ENCODE measurements at places on chromosomes 6 and 20. TPM values are rescaled to one million over a fixed set of nuclear protein-coding genes. Genes with fewer than 3 reads are reported as not detected.

DNA sequence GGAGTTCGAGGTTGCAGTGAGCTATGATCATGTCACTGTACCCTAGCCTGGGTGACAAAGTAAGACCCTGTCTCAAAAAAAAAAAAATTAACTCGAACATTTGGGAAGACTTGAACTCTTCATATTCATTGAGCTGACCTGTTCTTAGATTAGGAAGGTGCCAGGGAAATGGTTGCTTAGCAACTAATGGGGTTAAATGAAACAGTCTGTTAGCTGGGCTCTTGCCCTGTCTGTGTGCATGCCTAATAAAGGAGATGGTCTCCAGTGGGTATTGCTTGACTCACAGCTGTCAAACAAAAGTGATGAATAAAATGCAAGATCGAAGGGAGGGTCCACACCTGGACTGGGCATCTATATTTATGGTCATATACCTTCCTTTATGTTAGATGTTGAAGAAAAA is 101.8 kb downstream of the KLHL32 start:
- DNase-seq: no peak

DNA sequence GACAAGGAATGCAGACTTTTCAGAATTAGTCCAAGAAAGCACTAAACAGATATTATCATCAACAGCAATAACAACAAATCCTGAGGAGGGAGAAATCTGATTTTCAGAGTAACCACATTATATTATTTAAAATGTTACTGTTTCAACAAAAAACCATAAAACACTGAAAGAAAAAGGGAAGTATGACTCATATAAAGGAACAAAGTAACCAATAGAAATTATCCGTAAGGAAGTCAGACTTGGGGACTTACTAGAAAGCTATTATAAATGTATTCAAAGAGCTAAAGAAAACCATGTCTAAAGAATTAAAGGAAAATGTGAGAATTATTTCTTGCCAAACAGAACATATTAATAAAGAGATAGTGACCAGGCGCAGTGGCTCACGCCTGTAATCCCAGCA is 98.1 kb downstream of the MYLK4 start:
- no peak for DNase-seq

GRCh38 chr20:19265646-19266374 is 53.4 kb downstream of the SLC24A3 start:
- no peak for DNase-seq

GRCh38 chr6:145453376-145453775 is 281.9 kb downstream of the EPM2A start:
- DNase-seq: no peak

DNA sequence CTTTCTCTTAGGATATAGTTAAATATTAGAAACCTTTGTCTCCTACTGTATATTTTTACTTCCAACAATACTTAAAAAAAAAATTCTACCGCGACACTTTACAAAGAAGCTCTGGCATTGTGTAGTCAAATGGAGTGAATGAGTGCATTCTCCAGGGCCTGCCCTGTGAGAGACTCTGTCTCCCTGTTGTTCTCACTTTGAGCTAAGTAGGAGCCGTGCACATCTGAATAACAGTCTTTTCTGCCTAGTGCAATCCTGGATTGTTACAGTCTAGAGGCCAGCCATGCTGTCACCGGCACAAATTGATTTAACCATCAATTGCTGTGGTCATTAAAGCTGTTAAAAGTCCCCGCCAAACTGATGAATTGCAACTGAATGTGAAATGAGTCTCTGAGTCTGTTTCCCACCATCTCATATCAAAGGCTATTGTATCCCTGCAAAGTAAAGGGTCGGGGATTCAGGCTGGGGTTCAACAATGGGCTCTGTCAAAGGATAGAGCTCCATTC is 156.0 kb downstream of the RFPL4B start:
- DNase-seq: no peak

GRCh38 chr20:1014471-1014870 is 12.4 kb upstream of the RSPO4 start:
- no peak for DNase-seq

GRCh38 chr20:51767867-51768758 is at the start of gene ATP9A:
ATP9A (minus strand) TSS chr20:51768390; CDS start chr20:51768369, 21 bp downstream.
- DNase-seq: no peak

DNA sequence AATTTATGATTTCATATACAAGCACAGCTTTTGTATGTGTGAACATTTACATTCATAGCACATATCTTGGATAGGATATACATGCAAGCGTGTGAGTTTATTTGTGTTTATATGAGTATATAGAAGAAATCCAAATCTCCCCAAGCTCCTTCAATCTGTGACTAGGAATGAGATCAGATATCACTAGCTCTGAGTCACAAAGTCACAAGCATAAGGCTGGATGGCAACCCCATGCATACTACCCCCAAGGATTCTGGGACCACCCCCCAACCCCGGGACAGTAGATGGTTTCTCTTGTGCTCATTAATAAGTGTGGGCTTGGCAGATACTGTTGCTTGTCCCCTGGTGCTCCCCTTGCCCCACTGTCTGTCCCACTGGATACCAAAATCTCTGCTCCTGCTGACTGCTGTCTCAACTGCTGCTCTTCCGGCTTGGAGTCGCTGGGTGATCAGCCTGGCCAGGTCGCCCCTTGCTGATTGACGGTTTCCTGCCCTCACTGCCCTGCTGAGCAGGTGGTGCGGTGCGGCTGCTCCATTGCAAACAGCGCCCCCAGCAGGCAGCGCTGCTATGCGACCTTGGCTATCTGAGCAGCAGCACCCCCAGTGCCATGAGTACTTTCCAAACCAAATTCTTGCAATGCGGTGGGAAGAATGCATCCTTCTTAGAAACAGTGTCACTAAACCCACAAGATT is 279.4 kb downstream of the CD83 start:
- DNase-seq: no peak

DNA sequence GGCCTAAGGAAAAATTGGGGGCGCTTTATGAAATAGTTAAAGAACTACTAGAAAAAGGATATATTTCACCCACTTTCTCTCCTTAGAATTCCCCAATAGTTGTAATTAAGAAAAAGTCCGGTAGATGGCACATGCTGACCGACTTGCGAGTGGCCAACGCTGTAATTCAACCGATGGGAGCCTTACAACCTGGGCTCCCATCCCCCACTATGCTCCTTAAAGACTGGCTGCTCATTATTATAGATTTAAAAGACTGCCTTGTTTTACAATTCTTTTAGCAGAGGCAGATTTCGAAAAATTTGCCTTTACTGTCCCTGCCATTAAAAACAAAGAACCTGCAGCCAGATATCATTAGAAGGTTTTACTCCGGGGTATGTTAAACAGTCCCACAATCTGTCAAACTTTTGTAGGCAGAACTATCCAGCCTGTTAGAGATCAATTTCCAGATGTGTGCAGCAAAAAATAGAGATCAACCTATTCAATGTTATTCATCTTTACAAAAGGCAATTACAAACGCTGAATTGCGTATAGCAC is 58.5 kb upstream of the PRSS16 start:
- no peak for DNase-seq

DNA sequence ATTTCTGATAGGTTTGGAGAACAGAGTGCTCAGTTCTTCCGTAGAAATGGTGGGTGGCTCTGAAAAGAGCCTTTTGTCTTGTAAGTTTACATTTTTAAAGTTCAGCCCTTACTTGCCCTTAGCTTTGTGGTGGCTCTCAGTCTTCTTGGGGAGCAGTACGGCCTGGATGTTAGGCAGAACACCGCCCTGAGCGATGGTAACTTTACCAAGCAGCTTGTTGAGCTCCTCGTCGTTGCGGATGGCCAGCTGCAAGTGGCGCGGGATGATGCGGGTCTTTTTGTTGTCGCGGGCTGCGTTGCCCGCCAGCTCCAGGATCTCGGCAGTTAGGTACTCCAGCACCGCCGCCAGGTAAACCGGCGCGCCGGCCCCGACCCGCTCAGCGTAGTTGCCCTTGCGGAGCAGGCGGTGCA is 19.5 kb downstream of the OR2B2 start:
- DNase-seq: no peak

- DNase-seq: no peak
Observed at GRCh38 chr20:19275630-19276071, 63.2 kb downstream of the SLC24A3 start.

GRCh38 chr6:17454316-17455005 is 61.1 kb downstream of the CAP2 start:
- DNase-seq: no peak

GRCh38 chr6:118485601-118486550 is 62.2 kb upstream of the PLN start:
- DNase-seq: no peak

- no peak for DNase-seq
Observed at GRCh38 chr6:108353853-108354252, 59.0 kb downstream of the AFG1L start.

- no peak for DNase-seq
Observed at GRCh38 chr6:43192911-43193310, 10.9 kb downstream of the CUL9 start.

- DNase-seq: no peak
Observed at GRCh38 chr6:120648713-120649112, 685.6 kb downstream of the TBC1D32 start.

- DNase-seq: no peak
Observed at GRCh38 chr6:155791186-155791585, 335.5 kb upstream of the NOX3 start.

DNA sequence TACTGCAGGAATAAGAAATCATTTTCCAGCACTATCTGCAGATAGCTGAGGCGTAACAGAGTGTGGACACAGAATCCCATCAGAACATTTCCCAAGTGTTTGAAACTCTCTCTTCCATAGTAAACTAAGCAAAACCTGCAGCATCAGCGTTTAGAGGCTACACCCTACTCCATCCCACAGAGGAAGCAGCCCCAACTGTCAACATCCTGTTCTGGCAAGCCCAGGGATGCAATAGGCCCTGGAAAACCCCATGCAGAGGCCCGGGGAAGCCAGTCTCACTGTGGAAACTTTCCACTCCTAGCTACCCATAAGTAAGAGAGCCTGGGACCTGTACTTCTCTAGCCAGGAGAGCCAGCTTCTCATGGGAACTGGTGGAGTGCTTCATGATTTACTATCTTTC is 129.4 kb downstream of the LY86 start:
- no peak for DNase-seq

DNA sequence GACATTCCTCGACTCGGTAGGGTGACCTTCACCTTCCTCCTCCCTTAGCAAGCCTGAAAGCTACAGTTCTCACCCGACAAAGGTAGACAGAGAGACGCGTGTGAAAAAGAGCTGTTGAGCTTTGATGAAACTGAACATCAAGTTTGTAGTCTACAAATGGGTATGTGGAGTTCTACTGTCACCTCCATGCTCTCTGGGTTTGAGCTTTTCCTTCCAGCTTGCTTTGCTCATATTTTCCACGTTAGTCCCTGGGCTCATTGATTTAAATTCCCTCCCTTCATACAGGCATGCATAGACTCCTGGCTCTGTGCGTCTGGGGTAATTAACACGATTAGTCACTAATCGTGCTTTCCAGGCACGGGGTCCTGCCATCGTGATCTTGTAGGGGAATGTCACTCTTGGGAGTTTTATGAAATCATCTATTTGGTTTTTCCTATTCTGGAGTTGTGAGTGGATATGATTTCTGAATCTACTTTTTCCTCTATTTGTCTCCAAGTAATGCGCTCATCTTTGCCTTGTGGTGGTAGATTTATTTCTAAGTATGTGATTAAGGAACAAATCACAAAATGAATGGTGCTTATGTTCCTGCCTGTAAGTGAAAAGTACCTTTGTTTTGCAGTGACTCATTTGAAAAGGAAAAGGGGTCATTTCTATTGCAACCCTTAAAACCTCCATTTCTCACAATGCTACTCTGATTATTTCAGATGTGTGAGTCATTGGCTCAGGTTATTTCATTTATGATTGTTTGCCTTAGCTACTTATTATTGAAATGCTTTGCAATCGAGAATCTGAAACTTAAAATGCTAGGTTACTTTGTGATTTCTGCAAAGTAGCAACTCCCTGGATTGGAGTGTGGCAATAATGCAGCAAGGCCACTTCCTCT is 154.6 kb downstream of the ZDHHC14 start:
- no peak for DNase-seq

- peak; percentile 84 for DNase-seq
Observed at GRCh38 chr6:7051780-7052442, 55.9 kb upstream of the RREB1 start.

GRCh38 chr6:41505122-41506049 is 40.8 kb upstream of the FOXP4 start:
- DNase-seq: peak; percentile 81

- DNase-seq: no peak
Observed at GRCh38 chr6:135830452-135830881, 21.0 kb upstream of the PDE7B start.

GRCh38 chr6:119671105-119671504 is 321.5 kb upstream of the MAN1A1 start:
- DNase-seq: no peak

DNA sequence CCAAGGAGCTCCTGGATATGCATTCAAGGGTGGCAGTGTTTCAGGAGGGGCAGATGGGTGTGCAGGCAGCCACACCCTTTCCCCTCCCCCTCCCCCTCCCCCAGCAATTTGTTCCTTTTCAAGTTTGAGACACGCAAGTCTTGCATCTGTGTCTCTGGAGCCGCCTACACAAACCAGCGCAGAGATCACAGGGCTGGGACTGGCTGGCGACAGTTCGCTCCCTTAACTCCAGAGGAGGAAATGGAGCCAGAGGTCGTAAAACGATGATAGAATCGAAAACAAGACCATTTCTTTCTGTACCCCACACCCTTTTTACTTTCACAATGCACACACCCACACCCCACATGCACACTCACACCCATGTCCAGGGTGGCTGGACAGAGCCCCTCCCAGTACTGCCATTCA is 163.1 kb downstream of the LY86 start:
- no peak for DNase-seq

GRCh38 chr6:91268941-91269340 is 682.1 kb upstream of the MAP3K7 start:
- DNase-seq: no peak

The HCRTR2 gene
- not detected for total RNA-seq

The HLA-DQB1 gene
- total RNA-seq: 3.7 TPM

The FNDC1 gene
- total RNA-seq: 1.9 TPM

The CYP39A1 gene
- 5.9 TPM for total RNA-seq

The SYTL3 gene
- 5.7 TPM for total RNA-seq

The LY6G6F gene
- total RNA-seq: not detected

The FKBP1C gene
- total RNA-seq: 0.24 TPM

The OOEP gene
- not detected for total RNA-seq

The BPIFA3 gene
- total RNA-seq: not detected

The RNF182 gene
- total RNA-seq: 0.19 TPM

The SLC22A16 gene
- not detected for total RNA-seq

The SIRPD gene
- not detected for total RNA-seq
